ENCODE measurements at places on chromosomes 1 and 21.

GRCh38 chr1:93770640-93771039 lies 89.0 kb upstream of the BCAR3 start:
- no peak for DNase-seq

DNA sequence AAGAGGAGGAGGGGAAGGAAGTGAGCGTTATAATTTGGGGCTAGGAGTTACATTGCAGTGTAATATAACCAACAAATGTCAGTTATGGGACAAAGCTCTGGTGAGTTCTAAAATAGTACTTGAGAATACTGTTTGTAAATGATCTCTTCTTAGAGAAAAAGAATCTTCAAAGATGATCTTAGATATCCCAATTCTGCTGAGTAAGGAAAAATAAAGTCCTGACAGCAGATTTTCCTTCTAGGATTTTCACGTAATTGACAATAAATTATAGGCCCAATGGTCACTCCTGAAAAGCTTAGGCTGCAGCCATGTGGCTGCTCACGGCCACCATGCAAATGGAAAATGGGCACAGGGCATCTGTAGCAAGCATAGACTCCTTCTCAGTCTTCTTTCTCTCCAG lies 241.6 kb downstream of the SIPA1L2 start:
- DNase-seq, result no peak

DNA sequence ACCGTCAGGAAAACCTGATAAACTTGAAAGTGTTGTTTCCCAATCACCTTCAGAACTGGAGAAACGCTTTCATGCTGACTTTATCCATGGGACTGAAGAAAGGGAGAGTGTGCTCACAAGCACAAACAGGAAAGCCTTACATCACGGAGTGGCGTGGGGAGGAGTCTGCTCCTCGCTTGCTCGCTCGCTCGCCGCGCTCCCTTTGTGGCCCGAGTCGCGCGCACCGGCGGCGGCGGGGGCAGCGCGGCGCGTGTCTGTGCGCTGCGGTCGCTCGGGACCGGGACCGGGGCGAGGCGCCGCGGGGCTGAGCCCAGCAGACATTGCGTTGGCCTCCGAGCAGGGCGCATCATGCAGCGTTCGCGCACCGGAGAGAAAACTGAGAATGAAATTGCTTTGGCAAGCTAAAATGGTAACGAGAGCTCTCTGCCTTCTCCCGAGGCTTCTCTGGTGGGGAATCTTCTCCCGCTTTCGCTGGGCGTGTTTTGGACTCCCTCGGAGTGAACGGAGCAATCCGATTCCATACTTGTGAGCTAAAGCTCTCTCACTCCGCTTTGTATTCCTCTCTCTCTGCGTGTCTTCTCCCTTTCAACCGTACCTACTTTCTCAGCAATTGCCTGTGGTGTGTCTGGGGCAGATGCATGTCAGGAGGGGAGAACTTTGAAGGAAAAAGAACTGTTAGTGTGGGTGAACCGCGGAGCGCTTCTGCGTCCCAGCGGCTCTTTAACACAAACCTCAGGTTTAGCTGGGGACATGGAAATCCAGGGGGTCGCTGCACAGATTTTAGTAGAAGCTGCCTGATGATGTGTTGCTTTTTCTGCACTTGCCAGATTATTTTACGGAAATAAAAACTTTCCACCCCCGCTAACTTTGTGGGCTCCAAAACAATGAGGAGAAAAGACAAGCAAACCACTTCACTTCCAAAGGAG lies at the start of gene RGL1:
RGL1 (plus strand) TSS at position 205 of the 926 bp plus-strand sequence; CDS start at position 383, 178 bp downstream.
- no peak for DNase-seq

DNA sequence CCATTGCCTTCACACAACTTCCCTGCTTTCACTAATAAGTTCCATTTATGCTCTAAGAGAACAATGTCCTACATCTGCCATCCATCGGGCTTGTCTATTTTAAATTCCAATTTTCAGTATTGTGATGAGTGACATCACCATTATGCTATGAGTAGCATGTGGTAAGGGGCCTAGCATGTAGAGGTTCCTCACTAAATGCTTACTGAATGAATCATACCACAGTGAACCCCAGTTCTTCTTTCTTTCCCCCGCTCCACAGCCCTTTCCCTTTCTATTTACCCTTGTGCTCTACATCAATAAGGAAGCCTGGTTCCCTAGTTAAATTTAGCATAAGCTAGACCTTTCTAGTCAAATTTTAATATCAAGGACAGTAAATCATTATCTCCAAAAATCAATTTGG lies 195.0 kb upstream of the RGS18 start:
- DNase-seq, result no peak

- DNase-seq, result no peak
Observed at GRCh38 chr1:43605766-43606165, 44.2 kb upstream of the KDM4A start.

Data from stimulated activated CD4-positive, alpha-beta T cell treated with anti-CD3 and anti-CD28 coated beads, TNF-alpha, amount 100 ng/mL, for 1 hour (primary cell).